ENCODE measurements at places on chromosomes 6 and 20. TPM values are rescaled to one million over a fixed set of nuclear protein-coding genes. Genes with fewer than 3 reads are reported as not detected.

- no peak for ATAC-seq
These were observed 612 bp downstream of the TNNC2 start for GRCh38 chr20:45826381-45827019.

GRCh38 chr6:98775205-98775604 lies 59.2 kb upstream of the POU3F2 start:
- ATAC-seq, result no peak

The LY6G6F gene
- not detected for total RNA-seq

GRCh38 chr20:46680684-46681031 lies 8.6 kb downstream of the TP53RK start:
- ATAC-seq, result no peak

GRCh38 chr6:46376562-46377061 lies 114.6 kb downstream of the RCAN2 start:
- peak; percentile 31 for ATAC-seq

- no peak for ATAC-seq
These were observed 16.9 kb upstream of the ANGPT4 start for GRCh38 chr20:933029-933428.

GRCh38 chr6:25058441-25058840 lies 122.7 kb upstream of the RIPOR2 start:
- ATAC-seq, result no peak

- ATAC-seq, result no peak
These were observed 91.0 kb downstream of the TCP11 start for GRCh38 chr6:35049900-35050756.
